Activated CD4-positive, alpha-beta T cell treated with anti-CD3 and anti-CD28 coated beads, Interleukin-2, Interleukin-4, amounts not matched to agents 100 ng/mL and 50 ng/mL, durations not matched to agents 16 hours and 8 hours (primary cell): ENCODE measurements at places on chromosomes 6 and 20.

DNA sequence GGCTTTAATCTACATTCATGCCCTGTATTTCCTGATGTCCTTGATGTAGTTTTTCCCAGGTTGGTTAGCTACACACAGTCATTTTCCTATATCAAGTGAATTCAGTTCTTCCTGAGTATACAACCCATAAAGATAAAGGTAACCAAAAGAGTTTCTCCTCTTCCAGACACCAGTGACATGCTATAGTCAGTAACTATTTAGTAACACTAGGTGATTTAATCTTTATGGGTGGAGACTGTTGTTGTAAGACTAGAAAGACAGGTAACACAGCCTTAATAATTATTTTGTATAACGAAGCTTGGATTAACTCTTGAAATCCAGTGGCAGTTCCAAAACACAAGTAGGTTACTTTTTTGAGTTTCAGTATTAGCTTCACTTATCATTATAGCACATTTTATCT lies 17.6 kb downstream of the MCUR1 start:
- DNase-seq: no peak

DNA sequence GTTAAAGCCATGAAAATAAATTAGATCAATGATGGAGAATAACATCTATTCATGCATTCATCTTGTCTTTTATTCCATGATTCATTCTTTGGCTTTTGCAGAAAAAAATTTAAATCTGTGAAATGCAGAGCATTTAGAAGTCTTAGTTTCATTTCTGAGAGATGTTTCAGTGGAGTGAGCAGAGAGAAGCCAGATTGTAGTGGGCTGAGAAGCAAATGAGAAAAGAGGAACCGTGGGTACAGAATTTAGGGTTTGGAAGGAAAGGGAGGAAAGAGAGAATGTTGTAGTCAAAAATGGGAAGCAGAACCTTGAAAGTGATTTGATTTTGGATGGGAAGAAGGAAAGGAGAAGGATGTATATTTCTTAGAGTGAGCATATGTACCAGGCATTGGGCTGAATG lies 260.3 kb upstream of the MAN1A1 start:
- DNase-seq: no peak

DNA sequence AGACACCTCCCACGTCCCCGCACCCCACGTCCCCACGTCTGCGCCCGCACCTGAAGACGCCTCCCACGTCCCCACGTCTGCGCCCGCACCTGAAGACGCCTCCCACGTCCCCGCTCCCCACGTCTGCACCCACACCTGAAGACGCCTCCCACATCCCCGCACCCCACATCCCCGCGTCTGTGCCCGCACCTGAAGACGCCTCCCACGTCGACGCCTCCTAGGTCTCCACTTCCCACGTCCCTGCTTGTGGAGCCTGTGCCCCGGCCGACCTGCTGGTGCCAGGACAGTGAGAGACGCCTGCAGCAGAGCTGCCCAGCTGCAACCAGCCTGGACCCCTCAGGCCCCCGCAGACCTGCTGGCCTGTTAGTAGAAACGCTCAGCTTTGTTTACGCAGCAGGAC lies 22.6 kb downstream of the ANKRD60 start:
- no peak for DNase-seq

DNA sequence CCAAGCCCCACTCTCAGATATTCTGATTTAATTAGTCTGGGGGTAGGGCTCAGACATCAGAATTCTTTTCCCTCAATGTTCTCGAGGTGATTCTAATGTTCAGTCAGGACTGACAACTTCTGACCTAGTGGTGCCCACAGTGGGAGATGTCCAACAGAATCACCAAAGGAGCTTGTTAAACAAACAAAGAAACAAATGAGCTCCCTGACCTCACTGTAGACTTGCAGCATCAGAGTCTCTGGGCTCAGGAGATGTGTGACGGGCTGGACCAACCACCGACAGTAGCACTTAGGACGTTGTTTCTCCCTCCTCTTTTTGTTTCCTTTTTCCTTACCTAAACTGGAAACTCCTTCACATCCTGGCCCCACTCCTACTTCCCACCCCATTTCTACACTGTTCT lies 49.3 kb downstream of the CLIC5 start:
- no peak for DNase-seq

- DNase-seq: no peak
These were observed 9.1 kb upstream of the ZNFX1 start for GRCh38 chr20:49286689-49287551.

GRCh38 chr20:7866285-7866684 lies 74.0 kb downstream of the HAO1 start:
- DNase-seq: no peak

GRCh38 chr6:39521958-39522357 lies 199.5 kb upstream of the KCNK16 start:
- DNase-seq: no peak

DNA sequence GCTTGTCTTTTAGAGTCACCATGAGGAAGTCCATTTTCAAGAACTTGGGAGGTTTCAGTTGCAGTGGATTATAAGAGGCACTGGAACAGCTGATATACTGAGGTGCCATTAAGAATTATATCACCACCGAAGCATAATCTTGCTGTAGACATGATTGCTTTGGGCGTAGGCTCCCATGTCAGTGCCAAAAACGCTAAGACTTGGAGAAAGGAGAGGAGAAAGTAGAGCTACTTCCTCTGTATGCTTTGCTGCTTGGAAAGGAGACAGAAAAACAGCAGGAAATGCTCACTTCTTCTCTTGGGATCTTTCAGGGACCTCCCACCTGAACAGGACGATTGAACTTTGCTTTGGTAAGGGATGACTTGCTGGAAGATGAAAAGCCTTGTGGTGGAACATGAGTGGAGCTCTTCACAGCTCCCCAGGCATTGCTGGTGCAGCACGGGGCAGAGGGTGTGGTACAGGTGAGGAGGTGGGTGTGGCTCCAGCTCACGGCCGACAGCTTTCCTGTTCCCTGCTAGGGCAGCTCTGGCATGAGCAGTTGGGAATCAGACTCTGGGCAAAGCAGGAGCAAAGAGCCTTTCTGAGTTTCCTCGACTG lies 190.4 kb upstream of the JAG1 start:
- DNase-seq: no peak

- no peak for DNase-seq
These were observed 184.5 kb upstream of the PDE10A start for GRCh38 chr6:165847407-165848085.

DNA sequence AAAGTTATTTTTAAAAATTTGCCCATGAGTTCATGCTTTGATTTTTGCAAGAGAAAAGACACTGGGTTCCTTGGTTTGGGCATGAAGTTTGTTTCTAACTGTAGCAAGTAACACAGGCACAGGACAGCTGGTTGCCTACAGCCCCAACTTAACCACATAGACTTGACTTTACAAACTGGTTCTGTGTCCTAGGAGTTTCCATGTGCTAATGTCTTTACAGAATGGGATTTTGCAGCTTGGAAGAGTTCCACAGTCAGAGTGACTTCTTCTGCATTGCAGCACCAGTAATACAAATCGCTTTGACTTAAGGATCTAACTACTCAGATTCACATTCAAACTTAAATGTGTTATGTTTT lies 44.3 kb downstream of the OR2B2 start:
- no peak for DNase-seq
